Upper lobe of left lung (tissue), 6 donors: ENCODE measurements at places on chromosomes 5 and 9.
A peak's percentile ranks its signal among the peaks of the same experiment; 100 is the strongest.

DNA sequence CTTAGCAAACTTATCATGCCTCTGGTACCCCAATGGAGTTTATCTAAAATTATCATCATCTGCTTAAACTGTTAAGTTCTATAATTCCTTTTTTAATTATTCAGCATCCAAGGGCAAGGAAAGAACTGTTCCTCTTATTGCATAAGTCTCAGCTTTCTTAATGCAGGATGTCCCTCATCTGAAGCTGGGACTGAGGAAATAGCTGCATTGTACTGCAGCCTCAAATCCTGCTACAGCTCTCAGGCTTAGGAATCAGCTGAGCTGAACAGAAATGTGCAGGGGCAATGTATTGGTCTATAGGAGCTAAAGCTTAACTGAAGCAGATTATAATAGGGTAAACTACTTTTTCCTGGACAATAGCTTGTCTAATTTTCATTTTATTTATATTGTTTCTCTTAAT, 48.0 kb downstream of the HAPLN1 start:
- no peak for DNase-seq

DNA sequence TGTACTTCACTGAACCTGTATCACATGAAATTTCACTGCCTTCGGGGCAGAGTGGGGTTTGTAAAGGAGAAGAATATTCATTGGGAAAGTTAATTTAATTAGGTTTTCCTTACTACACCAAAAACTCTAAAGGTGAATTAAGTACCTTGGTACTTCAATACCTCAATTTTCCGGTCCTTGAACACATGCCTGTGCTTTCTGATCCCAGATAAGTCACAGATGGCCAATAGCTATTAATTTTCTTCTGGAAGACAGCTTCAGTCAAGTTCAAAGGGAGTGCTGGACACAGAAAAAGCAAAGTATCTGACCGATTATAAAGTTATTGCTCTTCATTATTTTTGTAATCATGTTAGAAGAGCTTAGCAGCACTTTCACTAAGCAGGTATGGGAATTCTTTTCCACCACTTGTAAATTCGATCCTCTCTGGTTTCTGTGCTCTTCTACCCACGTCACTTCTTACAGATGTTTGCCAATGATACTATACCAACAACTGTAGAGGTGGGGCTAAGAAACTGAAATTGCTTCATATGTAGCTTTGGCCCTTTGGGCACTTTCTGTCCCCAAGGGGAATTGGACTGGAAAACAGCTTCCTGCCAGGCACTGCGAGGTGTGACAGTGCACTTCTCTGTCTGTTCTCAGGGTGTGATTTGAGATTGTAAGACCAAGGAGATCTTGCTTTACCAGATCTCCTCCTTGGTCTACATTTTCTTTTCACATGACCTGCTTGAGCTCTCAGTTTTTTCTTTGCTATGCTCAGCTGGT, 164.0 kb downstream of the CCDC192 start:
- peak; percentile 42 for DNase-seq

DNA sequence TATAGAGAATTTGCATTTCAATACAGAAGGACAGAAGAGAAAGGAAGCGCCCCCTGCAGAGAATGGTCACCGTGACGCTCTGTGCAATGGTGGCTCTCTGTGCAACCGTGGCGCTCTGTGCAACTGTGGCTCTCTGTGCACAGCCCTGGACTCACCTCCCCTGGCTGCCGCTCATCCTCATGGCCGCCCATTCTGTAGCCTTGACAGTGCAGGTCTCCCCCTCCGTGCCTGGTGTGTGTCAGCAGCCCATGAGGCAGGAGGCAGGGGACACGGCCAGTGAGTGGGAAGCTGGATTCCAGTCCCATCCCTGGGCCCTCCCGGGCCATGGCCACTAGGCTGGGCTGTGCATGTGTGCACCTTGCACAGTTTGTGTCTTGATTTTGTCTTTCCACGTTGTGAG, 12.0 kb downstream of the EXOC3 start:
- DNase-seq: peak; percentile 58

GRCh38 chr5:138716456-138716924, 36.7 kb upstream of the CTNNA1 start:
- DNase-seq: no peak

GRCh38 chr5:68644971-68645370, 429.4 kb downstream of the PIK3R1 start:
- no peak for DNase-seq

DNA sequence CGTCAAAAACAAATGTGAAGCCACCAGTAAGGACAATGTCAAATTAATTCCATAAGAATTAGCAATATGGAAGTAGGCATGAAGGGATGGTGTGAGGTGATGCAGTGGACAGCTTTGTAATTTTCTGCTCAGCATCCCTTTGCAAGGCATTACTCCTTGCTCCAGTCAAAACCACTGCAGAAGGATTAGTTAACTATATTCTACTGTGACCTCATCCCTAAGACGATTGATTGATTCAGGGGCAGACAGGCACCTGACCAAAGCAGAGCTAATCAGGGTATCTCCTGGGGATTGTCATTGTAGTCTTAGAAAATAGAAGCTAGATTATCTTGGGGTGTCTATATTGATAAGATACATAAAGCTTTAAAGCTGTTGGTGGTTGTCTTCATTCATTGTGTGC, 98.7 kb downstream of the NMUR2 start:
- no peak for DNase-seq

GRCh38 chr5:77926337-77926736, 150.2 kb upstream of the TBCA start:
- no peak for DNase-seq

DNA sequence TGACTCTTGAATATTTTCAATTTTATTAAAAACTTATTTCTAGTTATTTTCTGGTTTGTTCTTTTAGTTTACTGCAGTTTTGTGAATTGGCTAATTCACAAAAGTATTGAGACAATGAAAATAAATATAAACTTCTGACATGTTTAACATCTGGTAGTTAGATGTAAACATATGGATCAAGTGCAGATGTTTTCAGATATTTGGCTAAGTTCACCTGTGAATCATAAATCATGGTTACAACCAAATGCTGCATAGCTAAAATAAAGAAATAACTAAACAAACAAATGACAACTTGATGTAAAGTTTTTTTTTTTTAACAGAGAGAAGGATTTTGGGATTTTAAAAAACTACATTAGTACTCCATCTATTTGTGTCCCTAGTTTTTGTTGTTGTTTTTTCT, 484.6 kb downstream of the SLCO4C1 start:
- DNase-seq: no peak

DNA sequence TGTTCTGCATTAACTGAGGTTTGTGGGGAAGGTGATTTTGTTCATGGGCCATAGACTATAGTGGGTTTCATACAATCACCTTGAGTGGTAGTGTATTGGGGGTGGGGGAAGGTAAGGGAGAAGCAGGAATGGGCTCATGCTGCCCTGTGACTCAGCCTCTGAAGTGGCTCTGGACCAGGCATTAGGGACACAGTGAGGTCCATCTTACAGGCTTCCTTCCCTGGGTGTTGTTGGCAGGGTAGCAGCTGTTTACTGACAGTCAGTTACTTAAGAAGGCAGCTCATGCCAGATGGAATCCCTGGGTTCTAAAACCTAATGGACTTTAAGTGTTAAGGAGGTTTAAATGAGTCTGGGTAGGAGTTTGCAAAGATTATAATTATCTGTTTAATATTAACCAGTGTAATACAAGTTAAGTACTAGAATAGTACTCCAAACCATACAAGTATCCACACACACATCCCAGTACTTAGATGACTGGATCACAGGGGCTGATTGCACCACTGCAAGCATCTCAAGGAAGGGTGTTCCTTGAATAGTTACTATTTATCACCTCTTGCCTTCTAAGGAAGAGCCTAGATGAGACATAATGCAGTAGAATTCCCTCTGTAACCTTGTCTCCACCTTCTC, 59.3 kb downstream of the CAST start:
- no peak for DNase-seq

DNA sequence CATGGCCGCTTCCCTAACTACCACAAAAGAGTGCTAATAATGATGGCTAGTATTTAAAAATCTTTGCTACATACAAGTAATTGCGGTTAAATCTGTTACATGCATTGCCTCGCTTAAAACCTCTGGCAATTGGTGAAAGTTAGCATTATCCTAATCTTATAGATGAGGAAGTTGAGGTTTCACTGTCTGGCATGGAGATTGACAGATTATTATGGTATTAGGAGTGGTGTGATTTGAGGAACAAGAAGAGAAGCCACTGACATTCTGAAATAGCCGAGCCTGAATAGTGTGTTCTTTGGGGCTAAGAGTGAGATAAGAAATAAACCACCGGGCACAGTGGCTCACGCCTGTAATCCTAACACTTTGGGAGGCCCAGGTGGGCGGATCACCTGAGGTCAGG, 45.3 kb upstream of the DPYSL3 start:
- no peak for DNase-seq

- DNase-seq: no peak
Observed at GRCh38 chr5:115977988-115978387, 15.7 kb downstream of the LVRN start.

DNA sequence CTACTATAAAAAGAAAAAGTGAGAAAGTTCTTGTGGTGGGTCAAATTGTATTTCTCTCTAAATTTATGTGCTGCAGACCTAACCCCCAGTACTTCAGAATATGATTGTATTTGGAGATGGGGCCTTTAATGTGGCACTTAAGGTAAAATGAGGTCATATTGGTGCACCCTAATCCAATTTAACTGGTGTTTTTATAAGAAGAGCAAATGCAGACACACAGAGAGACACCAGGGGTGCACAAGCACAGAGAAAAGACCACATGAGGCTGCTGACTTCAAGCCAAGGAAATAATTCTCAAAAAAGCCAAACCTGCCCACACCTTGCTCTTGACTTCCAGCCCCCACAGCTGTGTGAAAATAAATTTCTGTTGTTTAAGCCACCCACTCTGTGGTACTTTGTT, 80.2 kb upstream of the HTR4 start:
- no peak for DNase-seq

DNA sequence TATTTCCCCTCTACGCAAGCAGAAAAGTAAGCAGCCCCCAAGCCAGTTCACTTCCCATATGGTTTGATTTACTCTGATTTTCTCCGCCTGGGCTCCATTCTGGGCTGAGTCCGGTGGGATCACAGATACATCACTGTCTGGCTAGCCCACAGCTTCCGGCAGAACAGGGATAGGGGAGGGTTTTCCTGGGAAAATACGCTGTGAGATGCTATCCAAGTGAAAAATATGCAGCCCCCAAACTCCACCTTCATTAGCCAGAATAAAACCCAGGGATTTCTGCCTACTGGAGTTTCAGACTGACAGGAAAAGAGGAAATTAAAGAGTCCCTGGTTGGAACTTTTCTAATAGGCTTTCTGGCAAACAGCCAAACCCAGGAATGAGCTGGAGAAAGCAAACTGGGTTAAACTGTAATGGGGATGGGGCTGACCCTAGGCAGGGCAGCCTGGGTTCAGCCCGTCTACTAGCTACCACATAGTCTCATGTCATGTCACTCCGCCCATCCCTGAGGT, 16.9 kb upstream of the NIPAL4 start:
- no peak for DNase-seq

GRCh38 chr9:80326105-80326504, 754.3 kb downstream of the TLE4 start:
- no peak for DNase-seq

GRCh38 chr5:40397091-40397490, 282.6 kb upstream of the PTGER4 start:
- DNase-seq: no peak

GRCh38 chr5:92674321-92674720, 906.7 kb downstream of the NR2F1-AS1 start:
- no peak for DNase-seq

DNA sequence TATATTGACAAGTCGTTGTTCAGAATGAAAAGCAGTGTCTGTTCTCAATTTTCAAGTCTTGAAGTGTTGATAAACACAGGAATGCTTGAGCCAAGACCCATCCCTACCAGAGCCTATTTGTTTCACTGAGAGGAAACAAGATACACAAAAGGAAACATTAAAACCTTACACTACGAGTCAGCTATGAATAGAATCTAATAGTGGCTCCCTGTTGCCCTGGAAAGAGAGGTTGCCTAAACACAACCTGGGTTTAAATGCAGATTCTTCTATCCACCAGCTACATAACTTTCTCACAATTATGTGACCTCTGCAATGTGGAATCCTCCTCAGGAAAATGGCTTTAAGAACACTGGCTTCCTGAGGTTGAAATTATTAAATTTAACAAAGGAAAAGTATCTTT, 29.1 kb upstream of the BNC2 start:
- no peak for DNase-seq

- DNase-seq: no peak
Observed at GRCh38 chr5:172897481-172898217, 61.6 kb upstream of the RPL26L1 start.

- DNase-seq: no peak
Observed at GRCh38 chr9:129007035-129007765, 20.9 kb downstream of the SH3GLB2 start.

DNA sequence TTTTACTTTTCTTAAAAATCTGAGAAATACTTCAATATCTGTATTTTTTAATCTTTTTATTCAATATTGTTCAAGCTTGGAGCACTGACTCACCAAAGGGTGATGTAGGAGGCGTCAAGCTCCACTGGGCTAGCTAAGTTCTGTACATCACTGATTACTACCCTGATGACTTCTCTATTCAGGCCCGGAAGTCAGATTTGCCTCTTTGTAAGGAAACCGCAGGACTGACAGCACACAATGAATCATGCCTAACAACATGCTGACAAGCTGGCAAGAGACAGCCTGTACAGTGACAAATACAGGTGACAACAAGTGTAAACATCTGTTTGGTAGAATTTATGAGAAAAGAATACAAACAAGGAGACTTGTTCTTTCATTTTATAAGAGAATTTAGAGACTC, 627.9 kb upstream of the RORB start:
- no peak for DNase-seq

- no peak for DNase-seq
Observed at GRCh38 chr9:113462781-113463286, 693 bp upstream of the RGS3 start.

DNA sequence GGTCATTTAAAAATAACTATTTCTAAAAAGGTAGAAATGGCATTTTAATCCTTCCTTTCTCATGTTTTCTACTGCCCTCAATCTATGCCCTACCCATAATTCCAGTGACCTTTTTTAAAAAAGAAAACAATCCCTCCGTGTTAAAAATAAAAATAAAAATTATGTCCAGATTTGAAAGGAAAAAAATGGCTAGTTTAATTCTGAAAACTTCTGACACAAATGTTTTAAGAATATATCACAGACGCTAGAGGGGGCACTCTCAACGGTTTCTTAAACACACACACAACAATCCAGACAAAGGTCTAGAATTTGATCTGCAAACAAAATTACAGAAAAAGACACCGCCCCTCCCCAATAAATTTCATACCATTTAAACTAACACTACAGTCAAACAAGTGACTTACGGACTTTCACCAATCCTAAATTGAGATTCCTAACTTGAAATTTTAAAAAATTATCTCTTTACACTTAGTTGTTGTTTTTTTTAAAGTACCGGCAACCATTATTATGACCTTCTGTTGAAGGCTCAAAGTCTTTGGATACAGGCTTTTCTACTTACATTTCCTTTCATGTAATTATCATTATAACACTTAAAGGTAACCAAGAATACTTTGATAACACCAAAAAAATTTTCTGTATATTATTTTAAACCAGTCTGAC, 38.2 kb downstream of the CLINT1 start:
- DNase-seq: no peak
